GM23338 (cell line): ENCODE measurements at places on chromosomes 11 and 22. TPM values are rescaled to one million over a fixed set of nuclear protein-coding genes. Genes with fewer than 3 reads are reported as not detected.

GRCh38 chr11:76226626-76227025, 20.3 kb upstream of the WNT11 start:
- DNase-seq, result no peak

GRCh38 chr11:34623463-34623862, 2.6 kb downstream of the EHF start:
- no peak for DNase-seq

- no peak for DNase-seq
Observed at GRCh38 chr11:61295596-61295926, 445 bp upstream of the VWCE start.

- DNase-seq, result no peak
Observed at GRCh38 chr22:31083377-31083768, 2.3 kb downstream of the SMTN start.

FJX1 gene
- total RNA-seq, result 16.1 and 18.4 TPM in 2 replicates

DNA sequence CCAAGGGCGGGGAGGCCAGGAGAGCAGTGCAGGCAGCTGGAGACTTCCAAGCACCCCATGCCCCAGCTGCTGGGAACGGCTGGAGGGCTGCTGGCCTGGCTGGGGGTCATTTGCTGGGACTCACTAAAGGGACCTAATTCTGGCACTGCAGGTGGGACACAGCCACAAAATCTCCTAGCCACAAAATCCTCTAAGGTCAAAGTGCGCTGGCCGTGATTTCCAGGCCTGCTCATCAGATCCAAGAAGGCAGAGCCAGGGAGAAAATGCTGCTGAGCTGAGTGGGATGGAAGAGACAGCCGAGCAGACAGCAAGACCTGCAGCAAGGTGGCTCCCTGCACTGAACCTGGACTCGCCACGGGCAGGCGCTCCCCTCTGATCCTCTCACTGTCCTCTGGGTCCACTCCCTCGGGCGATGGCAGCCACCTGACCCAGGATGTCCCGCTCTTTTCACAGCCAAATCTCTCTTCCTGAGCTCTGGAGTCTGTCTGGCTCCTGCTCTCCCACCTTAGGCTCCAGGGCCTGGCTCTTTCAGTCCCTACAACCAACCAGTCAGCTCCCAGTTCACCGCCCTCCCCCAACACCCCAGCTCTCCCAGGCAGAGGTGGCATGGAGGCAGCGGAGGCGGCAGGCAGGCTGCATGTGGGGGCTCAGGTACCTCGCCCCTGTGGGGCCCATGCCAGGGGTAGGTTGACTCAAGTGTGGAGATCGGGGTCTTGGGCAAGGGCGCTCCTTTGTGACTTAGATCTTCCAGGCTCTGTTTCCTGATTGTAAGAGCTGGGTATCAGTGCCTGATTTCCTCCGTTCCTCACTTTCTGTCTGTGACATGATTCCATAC, 14.5 kb downstream of the OVOL1 start:
- DNase-seq, result peak; percentile 24

MYO18B gene
- total RNA-seq, result 0.27 and 0.45 TPM in 2 replicates

DNA sequence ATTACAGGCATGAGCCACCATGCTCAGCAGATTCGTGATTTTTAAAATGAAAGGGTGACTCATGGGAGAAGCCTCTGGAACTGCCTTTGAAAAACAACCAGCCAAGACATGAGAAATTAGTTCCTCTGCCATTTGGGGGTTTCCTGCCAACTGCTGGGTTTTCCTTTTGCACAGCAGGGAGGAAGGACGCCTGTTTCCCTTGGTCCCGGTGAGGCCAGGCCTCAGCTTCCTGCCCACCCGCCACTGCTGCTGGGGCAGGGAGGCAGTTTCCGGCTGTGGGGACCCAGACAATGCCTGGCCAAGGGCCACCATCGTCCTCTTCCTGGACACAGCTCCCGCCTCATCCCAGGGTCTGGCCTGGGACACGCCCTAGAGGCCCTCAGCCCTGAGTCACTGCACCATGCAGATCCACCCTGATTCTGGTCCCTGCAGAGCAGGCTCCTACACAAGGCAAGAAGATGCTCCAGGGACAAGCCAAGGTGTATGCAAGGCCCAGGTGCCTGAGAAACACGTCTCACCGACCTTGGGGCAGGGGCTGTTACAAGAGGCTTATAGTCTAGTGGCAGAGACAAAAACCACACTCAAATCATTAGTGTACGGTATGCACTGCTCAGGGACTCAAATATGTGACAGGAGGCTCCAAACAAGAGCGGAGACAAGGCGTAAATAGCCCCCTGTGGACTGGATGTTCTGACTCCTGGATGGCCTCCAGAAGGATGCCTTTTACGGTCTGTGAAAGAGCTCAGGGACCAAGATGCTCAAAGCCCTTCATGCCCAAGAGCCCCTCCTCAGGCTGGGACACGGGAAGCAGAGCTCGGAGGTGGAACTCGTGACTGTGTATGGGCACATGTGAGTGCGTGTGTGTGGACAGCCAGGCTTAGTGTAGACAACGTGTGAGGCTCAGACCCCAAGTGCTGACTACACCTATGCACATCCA, 10.0 kb downstream of the PPM1F start:
- no peak for DNase-seq

DNA sequence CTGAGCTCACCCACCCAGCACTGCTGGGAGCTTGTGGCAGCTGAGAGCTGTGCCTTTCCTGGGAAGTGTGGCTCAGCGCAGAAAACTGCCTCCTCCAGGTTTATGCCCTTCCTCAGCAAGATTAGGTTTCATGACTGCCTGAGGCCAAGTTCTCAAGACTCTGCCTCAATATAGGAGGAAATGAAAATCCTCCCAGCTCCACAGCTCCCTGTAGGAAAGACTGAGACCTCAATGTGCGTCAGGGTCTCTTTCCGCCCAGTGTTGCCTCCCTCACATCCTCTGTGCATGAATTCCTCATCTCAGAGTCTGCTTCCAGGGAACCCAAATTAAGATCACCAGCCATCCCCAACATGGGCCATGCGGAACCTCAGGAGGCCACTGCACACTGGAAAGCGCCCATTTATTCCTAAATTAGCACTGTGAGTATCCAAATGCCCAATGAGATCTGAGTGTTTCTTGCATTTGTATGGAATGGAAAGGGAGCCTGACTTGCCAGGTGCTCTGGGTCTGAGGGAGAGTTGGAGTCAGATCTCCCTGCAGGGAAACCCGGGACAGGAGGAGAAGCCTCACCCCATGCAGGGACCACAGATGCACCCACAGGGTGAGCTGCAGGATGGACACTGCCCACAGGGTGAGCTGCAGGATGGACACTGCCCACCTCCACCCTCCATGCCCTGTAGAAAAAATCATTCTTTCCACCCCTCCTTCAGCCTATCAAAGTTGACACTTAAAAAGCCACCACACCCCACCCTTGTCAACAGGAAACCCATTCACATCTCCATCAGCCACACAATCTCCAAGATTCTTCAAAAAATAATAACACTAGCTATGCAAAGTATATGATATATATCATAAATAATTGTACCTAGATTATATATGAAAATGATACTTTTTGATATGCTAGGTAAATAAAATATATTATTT, 97.4 kb upstream of the IGLL5 start:
- DNase-seq, result no peak

ANO5 gene
- total RNA-seq, result 6.8 and 8.3 TPM in 2 replicates

OR51B2 gene
- total RNA-seq, result not detected in 2 replicates

- DNase-seq, result no peak
Observed at GRCh38 chr22:44816141-44816540, 63.8 kb downstream of the ARHGAP8 start.

DNA sequence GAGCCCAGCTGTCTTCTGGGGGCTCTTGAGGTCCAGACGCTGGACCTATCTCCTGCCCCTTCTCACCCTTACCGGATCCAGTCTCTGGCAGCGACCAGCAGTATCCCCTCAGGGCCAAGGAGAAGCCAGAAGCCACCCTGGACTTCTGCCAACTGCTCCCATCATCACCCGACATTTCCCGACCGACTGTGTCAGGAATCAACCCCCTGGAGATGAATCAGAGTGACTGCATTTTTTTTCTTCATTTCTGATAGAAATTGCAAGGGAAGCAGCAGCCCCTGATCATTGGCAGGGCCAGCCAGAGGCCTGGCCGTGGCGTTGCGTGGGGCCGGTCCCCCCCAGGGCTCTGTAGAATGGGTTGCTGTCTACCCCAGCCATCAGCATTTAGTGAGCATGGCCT, 5.2 kb upstream of the LIF start:
- DNase-seq, result no peak
